CD4-positive, alpha-beta memory T cell (primary cell): ENCODE measurements at places on chromosomes 3 and 15. TPM values are rescaled to one million over a fixed set of nuclear protein-coding genes. Genes with fewer than 3 reads are reported as not detected.

The ZNF80 gene
- 1.1 TPM for total RNA-seq

The SHC4 gene
- total RNA-seq, result 0.28 TPM

The CFAP100 gene
- not detected for total RNA-seq

The NUP210 gene
- 149 TPM for total RNA-seq

The ATP13A5 gene
- total RNA-seq, result not detected

The KLHL24 gene
- 108 TPM for total RNA-seq

The FBXO40 gene
- not detected for total RNA-seq

The GOLGA8M gene
- total RNA-seq, result 2.9 TPM

The UROC1 gene
- not detected for total RNA-seq

The SKOR1 gene
- total RNA-seq, result 0.30 TPM

The LRRN1 gene
- total RNA-seq, result 0.22 TPM

The MUC20 gene
- total RNA-seq, result 12.5 TPM

The CBLB gene
- 106 TPM for total RNA-seq

The MESP2 gene
- not detected for total RNA-seq

The RETNLB gene
- total RNA-seq, result not detected

The C3orf80 gene
- not detected for total RNA-seq

The CILP gene
- total RNA-seq, result 0.44 TPM

The GATM gene
- total RNA-seq, result 1.6 TPM

The GALNT15 gene
- not detected for total RNA-seq

The SLC9C1 gene
- not detected for total RNA-seq

The CRABP1 gene
- total RNA-seq, result not detected

The ENTPD3 gene
- not detected for total RNA-seq

The DHFR2 gene
- 15.9 TPM for total RNA-seq

The FETUB gene
- not detected for total RNA-seq

The CD200 gene
- 0.93 TPM for total RNA-seq

The MYL3 gene
- not detected for total RNA-seq

The A4GNT gene
- not detected for total RNA-seq

The PLCL2 gene
- total RNA-seq, result 67.1 TPM
